ENCODE measurements at places on chromosomes 2 and 18.

DNA sequence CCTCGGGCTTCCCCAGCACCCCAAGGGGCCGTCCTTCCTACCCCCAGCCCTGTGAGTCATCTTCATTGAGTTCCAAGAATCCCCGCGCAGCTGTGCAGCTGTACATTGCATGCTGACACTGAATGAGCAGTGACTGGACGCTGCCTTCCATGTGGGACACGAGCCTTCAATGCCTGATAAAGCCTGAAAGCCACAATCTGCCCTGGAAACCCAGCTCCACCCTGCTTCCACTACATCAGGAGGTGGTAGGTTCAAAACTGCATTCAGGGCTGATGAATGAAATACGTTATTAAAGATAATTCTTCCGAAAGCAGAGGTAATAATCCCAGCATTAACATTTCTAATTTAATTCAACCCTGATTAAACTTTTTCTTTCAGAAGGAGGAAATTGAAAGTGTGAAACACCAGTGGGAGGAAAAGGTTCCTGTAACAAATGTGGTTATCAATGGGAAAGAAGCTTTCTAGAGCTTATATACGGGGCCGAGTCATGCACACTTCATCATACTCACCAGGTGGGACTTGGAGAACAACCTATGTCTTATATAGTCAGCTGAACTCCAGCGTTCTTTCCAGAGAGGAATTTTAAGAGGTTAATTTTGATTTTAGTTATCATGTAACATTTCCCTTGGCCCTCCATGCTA lies 360.1 kb downstream of the LPIN1 start:
- DNase-seq, result peak; percentile 42

- DNase-seq, result no peak
These were observed 373.3 kb downstream of the IRS1 start for GRCh38 chr2:226426292-226426736.

DNA sequence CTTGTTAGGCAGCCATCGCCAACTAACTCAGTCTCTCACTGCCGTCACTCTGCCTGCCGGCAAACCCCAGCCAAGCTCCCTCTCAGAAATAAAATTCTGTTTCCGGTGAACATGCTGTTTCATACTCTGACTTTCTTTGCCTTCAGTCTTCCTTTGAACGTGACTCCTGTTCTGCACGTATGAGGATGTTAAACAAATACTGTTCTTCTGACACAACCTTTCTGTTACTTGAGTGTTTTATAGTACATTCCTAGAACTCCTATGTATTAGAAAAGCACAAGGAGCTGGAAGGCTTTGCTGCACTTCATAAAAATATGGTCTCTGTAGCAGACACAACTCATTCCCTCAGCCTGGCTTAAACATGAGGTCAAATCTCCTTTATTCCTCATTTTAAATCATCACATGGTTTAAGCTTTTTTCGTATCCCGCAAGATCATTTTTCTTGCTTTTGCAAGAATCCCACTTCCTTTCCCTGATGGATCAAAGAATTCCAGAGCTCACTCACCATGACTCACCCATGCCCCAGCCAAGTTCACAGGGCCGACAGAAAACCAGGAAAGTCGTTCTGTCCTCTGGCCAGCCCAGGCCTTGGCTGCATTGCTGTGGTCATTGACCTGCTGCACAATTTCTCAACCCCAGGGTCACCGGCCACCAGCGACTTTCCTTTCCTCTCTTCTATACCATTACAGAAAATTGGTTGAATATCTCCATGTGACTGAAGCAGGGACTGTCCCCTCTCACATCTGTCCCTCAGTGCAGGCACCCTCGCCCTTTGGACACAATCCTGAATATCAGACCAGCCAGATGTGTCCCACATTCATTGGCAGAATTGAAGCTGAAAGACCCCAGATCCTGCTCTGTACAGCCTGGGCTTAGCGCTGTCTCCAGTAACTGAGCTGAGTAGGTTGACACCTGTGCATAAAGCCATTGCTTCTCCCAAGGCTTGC lies 183.1 kb upstream of the ARL4C start:
- DNase-seq, result no peak

DNA sequence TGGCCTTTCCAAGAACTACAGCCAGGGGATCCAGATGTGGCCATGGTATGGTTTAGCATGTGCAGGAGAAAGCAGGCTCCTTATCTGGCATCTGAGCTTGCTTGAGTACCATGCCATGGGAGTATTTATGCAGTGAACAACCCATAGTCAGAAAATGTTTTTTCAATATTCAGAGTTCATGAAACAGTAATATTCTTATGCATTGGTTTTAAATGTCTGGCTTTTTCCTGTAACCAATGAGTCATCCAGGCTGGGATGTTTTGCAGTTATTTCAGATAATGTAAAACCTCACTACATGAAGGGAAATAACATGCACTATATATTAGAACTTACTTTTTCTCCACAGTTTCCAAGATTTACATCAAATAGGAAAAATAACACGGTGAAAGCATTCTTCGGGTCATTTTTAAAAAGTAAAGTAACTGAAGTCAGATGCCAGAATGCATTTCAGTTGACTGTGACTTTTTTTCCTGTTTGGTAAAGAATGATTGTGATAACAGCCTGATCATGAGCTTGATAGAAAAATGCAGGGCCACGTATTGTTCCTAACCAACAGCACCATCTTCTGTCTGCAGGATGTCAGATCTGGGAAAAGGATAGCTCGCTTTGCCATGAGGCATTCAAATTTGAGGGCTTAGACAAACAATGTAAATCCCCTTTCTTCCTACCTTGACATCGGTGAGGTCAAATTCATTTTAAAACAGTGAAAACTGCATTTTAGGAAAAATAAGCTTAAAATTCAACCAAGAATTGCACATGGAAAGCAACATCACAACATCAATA lies 152.8 kb downstream of the DSC3 start:
- no peak for DNase-seq

DNA sequence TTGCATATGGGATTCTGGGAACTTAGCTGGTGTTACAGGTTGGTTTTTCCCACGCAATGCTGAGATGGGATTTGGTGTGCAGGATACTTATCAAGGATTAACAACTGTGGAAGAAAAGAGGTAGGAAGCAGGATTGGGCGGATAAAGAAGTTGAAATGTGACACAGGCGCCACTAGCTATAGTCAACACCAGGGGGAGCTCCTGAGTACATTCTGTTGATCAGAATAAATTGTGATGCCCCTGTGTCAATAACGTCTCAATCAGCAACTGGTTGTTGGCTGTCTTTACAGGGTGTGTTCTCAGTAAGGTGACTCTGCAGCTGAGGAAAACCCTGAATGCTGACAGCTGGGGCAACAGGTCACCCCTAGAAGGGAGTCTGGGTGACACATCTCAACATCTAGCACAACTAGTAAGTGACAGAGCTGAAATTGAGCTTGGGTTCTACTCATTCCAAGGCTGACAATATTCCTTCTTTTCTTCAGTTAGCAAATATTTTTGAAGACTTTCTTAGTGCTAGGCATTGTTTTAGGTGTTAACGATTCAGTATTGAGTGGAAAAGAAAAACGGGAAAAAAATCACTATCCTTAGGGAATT lies 143.0 kb downstream of the ARL6IP6 start:
- DNase-seq, result peak; percentile 32

GRCh38 chr2:108612514-108613183 lies 78.4 kb downstream of the LIMS1 start:
- peak; percentile 80 for DNase-seq

DNA sequence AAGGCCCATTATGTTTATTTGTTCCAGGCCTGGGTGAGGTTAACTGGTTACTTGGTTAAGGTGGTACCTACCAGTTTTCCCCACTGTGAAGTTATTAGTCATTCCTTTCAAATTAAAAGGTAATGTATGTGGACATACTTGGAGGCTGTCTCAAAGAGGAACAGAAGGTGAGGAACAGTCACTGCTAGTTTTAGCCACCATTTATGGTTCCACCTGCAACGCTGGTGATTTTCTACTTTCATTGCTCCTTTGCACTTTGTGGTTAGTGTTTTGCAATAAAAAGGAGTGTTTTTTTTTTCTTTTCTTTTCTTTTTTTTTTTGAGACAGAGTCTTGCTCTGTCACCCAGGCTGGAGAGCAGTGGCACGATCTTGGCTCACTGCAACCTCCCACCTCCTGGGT lies 6.1 kb upstream of the ST6GAL2 start:
- no peak for DNase-seq

GRCh38 chr2:120797421-120798221 lies 62.0 kb downstream of the GLI2 start:
- DNase-seq, result no peak

DNA sequence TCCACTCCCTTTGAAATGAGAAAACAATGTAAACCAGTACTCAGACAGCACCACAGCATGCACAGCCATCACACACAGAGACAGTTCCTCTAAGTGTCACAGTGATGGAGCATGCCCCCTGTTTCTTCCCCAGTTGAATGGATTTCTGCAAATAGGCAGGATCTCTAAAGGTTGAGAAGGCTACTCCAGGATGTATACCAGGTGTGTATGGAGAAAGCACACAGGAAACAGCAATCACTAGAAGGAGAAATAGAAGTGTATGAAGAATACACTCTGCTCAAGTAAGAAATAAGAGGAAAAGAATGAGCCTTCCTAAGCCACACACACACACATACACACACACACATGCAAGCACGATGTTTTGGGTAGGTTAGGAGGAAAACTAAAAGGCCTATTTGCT lies 38.6 kb upstream of the BZW1 start:
- no peak for DNase-seq

- DNase-seq, result no peak
These were observed 71.5 kb downstream of the EMX1 start for GRCh38 chr2:72988726-72989273.

- no peak for DNase-seq
These were observed 154.1 kb downstream of the SH3BP4 start for GRCh38 chr2:235105821-235106359.

- no peak for DNase-seq
These were observed 4.8 kb downstream of the VRK2 start for GRCh38 chr2:58051445-58051844.

DNA sequence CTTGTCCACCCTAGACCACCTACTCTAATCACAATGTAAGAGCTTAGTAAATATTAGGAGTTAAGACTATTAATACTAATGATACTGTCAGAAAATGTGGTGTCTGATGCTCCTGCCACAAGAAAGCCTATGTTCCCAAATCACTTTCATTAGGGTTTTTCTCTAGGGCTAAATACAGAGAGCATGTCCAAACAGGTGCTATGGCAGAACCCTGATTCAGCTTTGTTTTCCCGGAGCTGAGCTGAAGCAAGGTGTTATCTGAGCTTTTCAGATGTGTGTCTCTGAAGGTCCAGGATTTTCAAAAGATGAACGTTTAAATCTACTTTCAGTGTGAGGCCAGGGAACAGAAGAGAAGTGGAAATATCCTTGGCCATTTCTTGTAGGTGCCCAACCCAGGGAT lies 40.6 kb downstream of the CPO start:
- no peak for DNase-seq

DNA sequence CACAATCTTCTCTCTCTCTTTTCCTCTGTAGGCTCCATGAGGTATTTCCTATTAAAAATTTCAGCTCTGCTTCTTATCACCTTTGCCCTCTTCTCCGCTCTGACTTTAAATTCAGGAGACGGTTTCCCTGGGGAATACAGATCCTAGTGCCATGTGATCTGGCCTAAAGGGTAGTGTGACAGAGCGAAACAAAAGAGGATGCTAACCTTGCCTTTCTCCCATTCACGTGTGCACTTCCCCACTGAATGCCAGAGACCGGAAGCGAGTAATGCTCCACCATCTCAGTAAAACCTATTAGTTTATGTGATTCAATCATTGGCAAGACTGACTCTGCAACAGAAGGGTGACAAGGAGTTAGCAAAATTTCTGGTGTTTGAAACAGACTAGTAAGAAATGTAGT lies 358.3 kb downstream of the ZNF521 start:
- DNase-seq, result no peak

DNA sequence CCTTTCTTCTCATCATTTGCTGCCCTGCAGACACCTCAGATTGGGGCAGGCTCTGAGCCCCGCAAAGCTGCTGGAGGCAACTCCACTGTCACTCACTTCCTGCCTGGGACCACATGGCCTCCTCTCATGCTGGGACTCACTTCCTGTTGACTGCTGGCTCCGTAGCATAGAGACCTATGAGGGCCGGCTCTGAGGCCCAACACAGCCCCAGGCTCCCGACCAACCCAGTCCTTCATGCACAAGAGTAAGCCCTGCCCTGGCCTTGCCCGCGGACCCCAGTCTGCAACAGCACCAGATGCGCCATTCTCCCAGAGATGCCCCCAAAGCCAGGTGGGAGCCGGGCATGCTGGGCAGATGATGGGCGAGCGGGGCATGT lies 55.7 kb downstream of the DNMT3A start:
- DNase-seq, result peak; percentile 56

GRCh38 chr2:28282861-28283646 lies 109.6 kb upstream of the FOSL2 start:
- DNase-seq, result no peak

DNA sequence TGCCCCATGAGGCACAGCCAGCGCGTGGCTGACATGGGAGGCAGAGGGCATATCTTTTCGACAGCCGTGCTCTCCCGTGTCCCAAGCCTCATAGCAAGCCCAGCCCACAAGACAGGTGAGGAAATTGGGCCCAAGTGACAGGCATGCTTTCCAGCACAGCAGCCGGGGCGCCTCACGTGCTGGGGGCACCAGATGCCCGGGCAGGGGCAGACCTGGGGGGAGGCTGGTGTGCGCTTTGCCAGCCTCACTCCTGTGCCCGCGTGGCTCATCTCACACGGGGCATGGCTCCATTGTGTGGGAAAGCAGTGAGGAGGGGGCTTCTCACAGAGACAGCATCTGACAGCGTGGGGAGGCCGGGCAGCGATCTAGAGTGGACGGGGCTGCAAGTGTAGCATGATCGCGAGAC lies 93.2 kb downstream of the USP40 start:
- DNase-seq, result no peak

DNA sequence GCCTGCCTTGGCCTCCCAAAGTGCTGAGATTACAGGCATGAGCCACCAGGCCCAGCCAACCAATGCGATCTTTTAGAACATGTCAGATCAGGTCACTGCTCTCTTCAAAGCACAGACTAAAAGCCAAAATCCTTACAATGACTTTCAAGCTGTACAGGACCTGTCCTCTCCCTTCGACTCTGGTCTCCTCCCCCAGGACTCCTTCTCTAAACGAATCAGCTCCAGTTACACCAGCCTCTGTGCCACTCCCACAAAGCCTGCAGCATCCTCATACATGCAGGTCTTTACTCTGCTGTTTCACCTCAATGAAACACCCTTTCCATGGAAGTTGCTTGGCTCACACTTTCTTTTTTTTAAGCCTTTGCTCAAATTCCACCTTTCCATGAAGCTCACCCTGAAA lies 436.0 kb downstream of the METTL4 start:
- no peak for DNase-seq

All from activated CD4-positive, alpha-beta T cell treated with anti-CD3 and anti-CD28 coated beads, Interleukin-2, amount 50 U/mL, for 48 hours (primary cell).